ENCODE measurements at places on chromosomes 6 and 20.

- no peak for DNase-seq
Observed at GRCh38 chr6:135667691-135668455, 170.3 kb upstream of the AHI1 start.

DNA sequence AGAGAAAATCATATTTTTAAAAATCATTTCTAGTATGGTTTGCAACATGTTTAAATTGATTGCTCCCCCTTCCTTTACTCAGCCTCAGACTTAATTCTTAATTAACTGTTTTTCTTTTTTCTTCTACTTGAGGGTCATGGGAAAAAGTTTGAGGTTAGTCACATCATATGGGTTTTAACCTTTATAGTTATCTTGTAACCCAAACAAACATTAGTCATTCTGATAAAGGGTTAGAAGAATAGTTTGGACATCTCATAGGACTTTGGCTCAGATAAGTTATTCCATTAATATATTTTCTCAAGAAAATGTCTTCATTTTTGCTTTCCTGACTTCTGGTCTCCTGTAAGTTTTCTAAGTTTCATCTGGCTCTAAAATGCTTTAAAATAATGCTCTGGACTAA, 34.5 kb upstream of the TSPYL1 start:
- no peak for DNase-seq

GRCh38 chr20:38859070-38859690, 53.7 kb downstream of the PPP1R16B start:
- peak; percentile 61 for DNase-seq

DNA sequence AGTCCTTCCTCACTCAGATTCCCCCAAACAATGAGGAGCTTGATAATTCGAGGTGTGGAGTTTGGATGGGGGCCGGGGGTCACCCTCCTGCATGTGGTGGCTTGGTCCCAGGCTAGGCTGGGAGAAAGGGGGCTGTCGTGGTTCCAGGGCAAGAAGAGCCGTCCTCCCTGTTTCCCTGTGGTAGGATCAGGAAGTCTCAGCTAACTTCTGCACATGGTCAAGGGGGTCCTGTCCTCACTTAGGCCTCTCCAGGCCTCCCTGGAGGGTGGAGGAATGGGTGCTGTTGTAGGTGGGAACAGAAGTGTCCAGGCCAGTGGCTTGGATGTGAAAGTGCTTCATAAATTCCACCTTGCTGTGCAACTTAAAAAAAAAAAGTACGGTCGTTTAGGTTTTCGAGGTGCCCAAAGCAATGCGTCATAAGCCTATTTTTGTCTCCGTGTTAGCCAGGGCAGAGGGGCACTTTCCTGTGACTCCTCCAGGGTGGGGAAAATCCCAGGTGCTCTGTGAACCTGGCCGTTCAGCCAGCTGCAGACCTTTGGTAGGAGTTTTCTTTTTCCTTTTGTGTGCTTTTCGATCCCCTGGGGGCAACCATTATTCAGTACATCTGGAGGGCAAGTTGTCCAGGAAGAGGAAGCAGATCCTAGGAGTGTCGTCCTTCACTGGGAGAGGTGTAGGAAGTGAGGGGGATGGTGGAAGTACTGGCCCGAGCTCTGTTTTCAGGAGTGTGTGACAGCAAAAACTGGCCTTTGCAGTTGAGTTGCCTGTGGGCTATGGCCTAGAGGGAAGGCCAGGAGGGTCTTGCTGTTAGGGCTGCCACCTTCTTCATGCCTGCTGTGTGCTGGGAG, 9.6 kb downstream of the IGF2R start:
- DNase-seq: peak; percentile 49

DNA sequence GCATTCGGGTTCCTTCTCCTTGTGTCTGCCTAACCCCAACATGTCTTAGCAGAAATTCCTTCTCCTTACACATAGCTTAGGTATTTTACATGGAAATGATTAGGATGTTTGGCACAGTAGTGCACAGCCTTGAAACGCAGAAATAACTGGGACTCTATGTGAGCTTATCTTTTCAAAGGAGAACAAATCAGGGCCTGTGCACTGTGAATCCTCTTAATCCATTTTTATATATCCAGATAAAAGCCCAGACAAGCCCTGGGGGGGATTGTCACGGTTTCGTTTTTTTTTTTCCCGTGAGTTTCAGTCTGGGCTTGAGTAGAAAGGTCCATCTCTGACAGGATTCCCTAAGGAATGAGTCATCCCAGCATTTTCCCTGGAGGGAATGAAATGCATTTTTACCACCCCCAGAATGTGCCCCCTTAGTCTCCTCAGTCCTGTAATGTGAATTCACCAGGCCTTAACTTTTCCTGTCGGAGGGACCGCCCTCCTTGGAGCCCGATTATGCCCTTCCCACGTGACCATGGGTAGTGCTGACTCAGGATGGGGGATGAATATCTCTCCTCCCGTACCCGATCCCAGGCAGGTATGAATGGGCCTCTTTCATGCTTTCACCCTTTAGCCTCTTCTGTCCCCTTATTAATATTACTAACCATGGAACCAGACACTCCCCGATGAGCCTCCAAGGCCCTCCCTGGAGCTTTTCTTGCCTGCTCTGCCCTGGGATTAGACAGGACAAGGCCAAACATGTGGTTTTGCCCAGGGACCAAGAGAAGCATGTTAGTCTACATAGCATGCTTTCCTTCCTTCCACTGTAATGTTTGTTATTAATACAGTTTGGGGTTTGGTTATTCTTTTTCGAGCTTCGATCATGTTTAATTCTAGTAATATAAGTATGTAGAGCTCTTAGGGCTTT, 23.9 kb upstream of the NAA20 start:
- no peak for DNase-seq

All from GM13977 (cell line).